ENCODE measurements at places on chromosomes 1 and 21. TPM values are rescaled to one million over a fixed set of nuclear protein-coding genes. Genes with fewer than 3 reads are reported as not detected.

The LPAR3 gene
- not detected for total RNA-seq

The ANGPTL7 gene
- total RNA-seq, result not detected

The ERG gene
- total RNA-seq, result 4.1 TPM

The GUCA2A gene
- total RNA-seq, result not detected

The ASCL5 gene
- total RNA-seq, result not detected

The PLA2G2C gene
- total RNA-seq, result not detected

The HSF2BP gene
- total RNA-seq, result 0.33 TPM

The VPS13D gene
- total RNA-seq, result 68.3 TPM

The PLEKHG5 gene
- total RNA-seq, result 1.4 TPM

The TNNT2 gene
- total RNA-seq, result 0.28 TPM

The ELOA gene
- 34.9 TPM for total RNA-seq

The LRRC71 gene
- total RNA-seq, result not detected

The IGSF9 gene
- total RNA-seq, result 18.2 TPM

The HNRNPU gene
- 233 TPM for total RNA-seq

The C1QA gene
- total RNA-seq, result 73.0 TPM

GRCh38 chr1:166924823-166925541 lies 48.9 kb upstream of the TADA1 start:
- H3K36me3 ChIP-seq, result no peaks in the 10 kb centered on the region
- no peak overlapping the region for H3K4me3 ChIP-seq
- no peaks in the 10 kb centered on the region for H3K27me3 ChIP-seq
- no peak overlapping the region for H3K27ac ChIP-seq

GRCh38 chr1:43779266-43779665 lies 71.9 kb downstream of the ST3GAL3 start:
- H3K27me3 ChIP-seq, result no peaks in the 10 kb centered on the region
- H3K36me3 ChIP-seq, result no peaks in the 10 kb centered on the region
- H3K4me1 ChIP-seq, result no peaks in the 10 kb centered on the region
- H3K4me3 ChIP-seq, result no peak overlapping the region
- no peak overlapping the region for H3K27ac ChIP-seq

- H3K36me3 ChIP-seq, result no peaks in the 10 kb centered on the region
- no peaks in the 10 kb centered on the region for H3K27me3 ChIP-seq
- H3K27ac ChIP-seq, result no peak overlapping the region
- H3K4me3 ChIP-seq, result no peak overlapping the region
- no peak for DNase-seq
- H3K4me1 ChIP-seq, result no peaks in the 10 kb centered on the region
These were observed 61.6 kb downstream of the KLHDC7A start for GRCh38 chr1:18542351-18542750.

DNA sequence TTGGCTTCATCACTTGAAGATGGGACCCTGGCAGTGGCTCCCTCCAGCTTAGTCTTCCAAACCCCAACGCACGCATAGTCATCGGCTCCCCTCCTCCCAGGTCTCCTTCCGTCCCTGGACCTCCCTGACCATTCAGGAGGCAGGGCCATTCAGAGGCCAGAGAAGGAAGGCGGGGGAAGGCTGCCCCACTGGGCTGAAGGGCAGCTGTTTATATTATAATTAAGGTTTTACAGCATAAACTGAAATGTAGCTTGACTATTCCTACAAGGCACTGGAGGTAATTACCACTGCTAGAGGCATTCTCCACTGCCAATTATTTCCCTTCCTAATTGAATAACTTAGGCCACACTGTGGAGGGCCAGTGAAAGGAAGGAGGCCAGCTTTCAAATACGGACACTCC lies 170.6 kb upstream of the PROX1 start:
- no peaks in the 10 kb centered on the region for H3K27me3 ChIP-seq
- H3K27ac ChIP-seq, result no peak overlapping the region
- no peaks in the 10 kb centered on the region for H3K36me3 ChIP-seq
- DNase-seq, result no peak
- H3K4me1 ChIP-seq, result no peaks in the 10 kb centered on the region

GRCh38 chr1:13763991-13764390 lies 64.0 kb downstream of the PRDM2 start:
- H3K27ac ChIP-seq, result no peak overlapping the region
- H3K36me3 ChIP-seq, result no peaks in the 10 kb centered on the region
- DNase-seq, result no peak
- no peaks in the 10 kb centered on the region for H3K4me1 ChIP-seq
- no peak overlapping the region for H3K4me3 ChIP-seq

- no peaks in the 10 kb centered on the region for H3K4me1 ChIP-seq
- H3K27ac ChIP-seq, result no peak overlapping the region
- no peak for DNase-seq
- H3K36me3 ChIP-seq, result no peaks in the 10 kb centered on the region
- no peak overlapping the region for H3K4me3 ChIP-seq
- no peaks in the 10 kb centered on the region for H3K27me3 ChIP-seq
These were observed 45.9 kb downstream of the SLX9 start for GRCh38 chr21:44985441-44986401.

DNA sequence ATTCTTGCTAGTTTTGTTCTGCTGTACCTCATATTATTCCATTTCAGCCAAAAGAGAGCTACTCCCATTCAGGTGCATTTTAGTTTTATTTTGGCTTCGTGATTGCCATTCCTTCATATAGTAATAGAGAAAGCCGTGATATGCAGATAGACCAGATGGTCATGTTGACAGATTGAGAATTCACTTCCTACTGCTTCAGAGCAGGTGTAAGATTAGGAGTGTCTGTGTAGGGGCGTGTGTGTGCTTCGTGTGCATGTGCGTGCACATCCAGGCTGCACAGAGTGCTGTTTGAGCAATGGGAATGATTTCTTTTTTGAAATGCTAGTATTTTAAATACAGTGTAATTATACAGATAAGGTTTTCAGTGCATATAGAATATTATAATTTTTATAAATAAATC lies 10.3 kb downstream of the NFIA start:
- H3K27ac ChIP-seq, result no peak overlapping the region
- H3K36me3 ChIP-seq, result peaks cover 7% of the 10 kb centered on the region
- H3K27me3 ChIP-seq, result no peaks in the 10 kb centered on the region
- no peak for DNase-seq
- H3K4me1 ChIP-seq, result peaks cover 32% of the 10 kb centered on the region
- no peak overlapping the region for H3K4me3 ChIP-seq

GRCh38 chr1:198577444-198577843 lies 37.0 kb upstream of the ATP6V1G3 start:
- no peaks in the 10 kb centered on the region for H3K4me1 ChIP-seq
- H3K4me3 ChIP-seq, result no peak overlapping the region
- no peaks in the 10 kb centered on the region for H3K36me3 ChIP-seq

GRCh38 chr1:213643360-213643759 lies 344.4 kb upstream of the PROX1 start:
- no peaks in the 10 kb centered on the region for H3K27me3 ChIP-seq
- no peak overlapping the region for H3K4me3 ChIP-seq
- no peak for DNase-seq
- no peaks in the 10 kb centered on the region for H3K36me3 ChIP-seq

DNA sequence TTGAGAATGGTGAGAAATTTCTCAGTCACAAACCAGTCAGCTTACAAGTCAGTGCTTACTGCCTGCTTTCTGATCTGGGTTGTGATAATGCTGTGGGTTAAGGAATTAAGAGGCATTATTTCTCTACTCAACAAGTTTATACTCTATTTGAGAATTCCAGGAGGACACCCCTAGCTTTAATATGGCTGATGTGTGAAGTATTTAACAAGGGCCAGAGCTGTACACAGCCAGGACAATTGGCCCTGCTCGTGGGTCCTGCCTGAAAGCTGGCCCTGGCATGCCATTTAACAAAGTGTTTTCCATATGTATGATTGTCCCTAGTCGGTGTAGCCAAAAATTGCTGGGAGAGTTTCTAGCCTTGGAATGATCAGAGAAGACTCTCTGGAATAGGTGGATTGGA lies 43.2 kb downstream of the HHAT start:
- H3K27me3 ChIP-seq, result no peaks in the 10 kb centered on the region
- no peaks in the 10 kb centered on the region for H3K36me3 ChIP-seq
- peaks cover 25% of the 10 kb centered on the region for H3K4me1 ChIP-seq
- no peak overlapping the region for H3K27ac ChIP-seq
- H3K4me3 ChIP-seq, result no peak overlapping the region
- no peak for DNase-seq

GRCh38 chr21:46060596-46061061 lies 37.3 kb upstream of the COL6A2 start:
- no peaks in the 10 kb centered on the region for H3K36me3 ChIP-seq
- no peak for DNase-seq
- peak overlapping the region; percentile 25 for H3K27ac ChIP-seq
- peaks cover 4% of the 10 kb centered on the region for H3K27me3 ChIP-seq
- H3K4me1 ChIP-seq, result no peaks in the 10 kb centered on the region

DNA sequence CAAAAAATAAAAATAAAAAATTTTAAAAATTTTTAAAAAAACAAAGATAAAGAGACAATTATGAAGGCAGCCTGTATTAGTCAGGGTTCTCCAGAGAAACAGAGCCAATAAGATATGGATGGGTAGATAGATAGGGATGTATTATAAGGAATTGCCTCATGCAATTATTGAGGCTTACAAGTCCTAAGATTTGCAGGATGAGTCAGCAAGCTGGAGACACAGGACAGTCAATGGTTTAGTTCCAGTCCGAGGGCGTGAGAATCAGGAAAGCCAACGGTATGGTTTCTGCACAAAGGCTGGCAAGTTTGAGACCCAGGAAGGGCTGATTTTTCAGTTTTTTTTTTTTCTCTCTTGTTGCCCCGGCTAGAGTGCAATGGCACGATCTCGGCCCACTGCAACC lies 24.1 kb upstream of the EIF4G3 start:
- no peaks in the 10 kb centered on the region for H3K36me3 ChIP-seq
- H3K4me3 ChIP-seq, result no peak overlapping the region
- H3K27me3 ChIP-seq, result no peaks in the 10 kb centered on the region
- peaks cover 3% of the 10 kb centered on the region for H3K4me1 ChIP-seq
- DNase-seq, result no peak

- H3K36me3 ChIP-seq, result no peaks in the 10 kb centered on the region
- DNase-seq, result no peak
- no peak overlapping the region for H3K27ac ChIP-seq
- no peaks in the 10 kb centered on the region for H3K4me1 ChIP-seq
- H3K4me3 ChIP-seq, result no peak overlapping the region
These were observed 122.3 kb downstream of the TGFB2 start for GRCh38 chr1:218467101-218468072.

DNA sequence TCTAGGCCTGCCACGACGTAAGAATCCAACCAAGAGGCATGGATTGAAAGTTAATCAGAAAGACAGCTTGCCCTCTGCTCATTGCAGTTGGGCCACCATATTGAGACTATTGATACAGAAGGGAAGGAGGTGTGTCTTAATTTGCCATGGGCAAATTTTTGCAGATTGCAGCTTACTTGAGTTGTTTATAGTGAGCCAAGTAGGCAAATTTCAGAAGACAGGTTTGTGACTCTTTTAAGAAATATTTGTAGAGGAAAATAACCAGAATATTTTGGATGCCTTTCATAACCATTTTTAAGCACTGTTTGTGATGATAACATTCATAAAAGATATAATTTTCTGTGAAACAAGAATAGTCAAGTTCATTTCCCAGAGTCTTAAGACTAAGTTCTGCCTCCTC lies 74.1 kb downstream of the PRDM2 start:
- no peak overlapping the region for H3K27ac ChIP-seq
- no peaks in the 10 kb centered on the region for H3K4me1 ChIP-seq
- H3K4me3 ChIP-seq, result no peak overlapping the region
- no peak for DNase-seq
- peaks cover 14% of the 10 kb centered on the region for H3K36me3 ChIP-seq
- H3K27me3 ChIP-seq, result no peaks in the 10 kb centered on the region

GRCh38 chr1:68954841-68955240 lies 458.0 kb upstream of the DEPDC1 start:
- H3K36me3 ChIP-seq, result no peaks in the 10 kb centered on the region
- H3K27me3 ChIP-seq, result no peaks in the 10 kb centered on the region
- no peak for DNase-seq
- no peaks in the 10 kb centered on the region for H3K4me1 ChIP-seq
- H3K27ac ChIP-seq, result no peak overlapping the region
- no peak overlapping the region for H3K4me3 ChIP-seq

DNA sequence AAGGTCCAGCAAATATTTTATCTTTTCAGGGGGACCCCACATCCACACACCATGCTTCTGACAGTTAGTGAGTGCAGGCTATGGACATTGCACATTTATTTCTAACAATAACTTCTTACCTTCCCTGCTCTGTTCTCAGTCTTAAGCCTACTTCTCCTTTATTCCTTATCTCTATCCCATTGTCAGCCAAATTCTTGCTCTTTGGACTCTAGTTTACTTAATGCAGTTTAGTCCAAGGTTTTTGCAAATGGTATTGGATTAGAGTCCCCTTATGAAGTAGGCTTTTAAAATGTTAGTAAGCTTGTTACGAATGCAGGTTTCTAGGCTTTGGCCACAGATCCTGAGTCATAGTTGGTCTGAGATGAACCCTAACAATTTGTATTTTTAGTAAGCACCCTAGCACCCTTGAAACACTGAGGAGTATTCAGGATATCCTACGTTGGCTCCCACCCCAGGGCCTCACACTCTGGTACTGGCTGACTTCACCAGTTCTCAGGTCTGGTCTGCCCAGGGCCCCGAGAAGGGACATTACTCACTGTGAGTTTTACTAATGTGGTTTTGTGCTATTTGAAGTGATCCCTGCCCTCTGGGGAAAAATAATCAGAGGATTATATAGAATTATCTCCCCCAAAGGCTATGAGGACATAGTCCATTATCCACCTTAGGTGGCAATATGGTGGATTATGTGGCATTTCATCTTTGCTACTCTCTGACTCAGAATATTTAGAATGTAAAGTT lies 239.5 kb downstream of the TGFB2 start:
- H3K4me1 ChIP-seq, result no peaks in the 10 kb centered on the region
- H3K36me3 ChIP-seq, result no peaks in the 10 kb centered on the region
- no peak for DNase-seq
- H3K27me3 ChIP-seq, result no peaks in the 10 kb centered on the region
- no peak overlapping the region for H3K4me3 ChIP-seq

GRCh38 chr1:17397910-17398695 lies 26.1 kb downstream of the PADI6 start:
- H3K4me1 ChIP-seq, result no peaks in the 10 kb centered on the region
- no peak overlapping the region for H3K27ac ChIP-seq
- DNase-seq, result no peak
- no peak overlapping the region for H3K4me3 ChIP-seq

DNA sequence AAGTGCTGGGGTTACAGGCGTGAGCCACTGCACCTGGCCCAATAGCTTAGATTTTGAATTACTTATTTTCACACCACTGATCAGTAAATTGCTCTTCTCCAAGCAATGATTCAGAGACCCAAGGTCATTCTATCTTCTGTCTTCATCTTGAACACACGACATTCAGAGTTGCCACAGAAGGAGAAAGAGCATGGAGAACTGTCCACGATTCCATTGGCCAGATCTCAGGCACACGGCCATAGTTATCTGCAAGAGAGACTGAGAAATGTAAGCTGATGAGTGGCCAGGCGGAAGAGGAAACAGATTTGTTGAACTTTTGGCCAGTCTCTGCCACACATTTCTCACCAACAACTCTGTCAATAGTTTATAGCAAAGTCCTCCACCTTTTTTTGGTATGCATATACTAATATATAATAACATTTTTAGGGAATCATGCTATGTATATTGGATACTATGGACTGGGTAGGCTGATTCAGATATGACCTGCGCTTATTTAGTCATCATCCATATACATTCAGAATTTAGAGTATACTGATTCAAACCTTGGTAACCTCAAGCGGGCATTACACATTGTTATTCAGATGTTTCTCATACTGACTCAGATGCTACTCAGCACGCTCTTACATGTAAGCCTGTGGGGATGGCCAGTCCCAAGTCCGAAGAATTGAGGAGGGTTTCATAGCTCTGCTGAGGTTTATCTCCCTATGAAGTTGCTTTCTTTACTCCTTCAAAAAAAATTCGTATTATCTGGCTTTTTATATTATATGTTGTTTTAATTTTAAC lies 25.5 kb upstream of the CAP1 start:
- DNase-seq, result no peak
- no peak overlapping the region for H3K27ac ChIP-seq
- H3K36me3 ChIP-seq, result no peaks in the 10 kb centered on the region
- no peaks in the 10 kb centered on the region for H3K4me1 ChIP-seq
- H3K27me3 ChIP-seq, result no peaks in the 10 kb centered on the region

All from liver (tissue), 10 donors.